ENCODE measurements at places on chromosomes 6 and 20.
A peak's percentile ranks its signal among the peaks of the same experiment; 100 is the strongest.

DNA sequence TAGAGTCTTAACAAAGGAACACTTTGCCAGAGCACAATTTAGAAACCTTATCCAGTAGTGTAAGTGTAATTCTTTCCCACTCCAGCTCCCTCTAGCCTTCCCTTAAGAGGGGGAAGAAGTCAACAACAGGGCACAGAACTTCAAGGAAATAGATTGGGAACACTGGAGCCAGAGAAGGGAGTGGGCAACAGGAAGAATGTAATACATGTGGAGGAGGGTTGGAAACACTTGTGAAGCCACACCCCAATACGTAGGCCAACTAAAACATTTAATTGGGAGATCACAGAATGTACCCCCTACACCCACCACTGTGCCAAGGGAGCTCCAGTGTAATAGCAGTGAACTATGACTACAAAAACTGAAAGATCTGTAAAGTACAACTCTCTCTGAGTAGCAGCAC, 735.7 kb upstream of the HS3ST5 start:
- no peak for DNase-seq
- no peak overlapping the region for H3K27ac ChIP-seq
- no peaks in the 10 kb centered on the region for H3K27me3 ChIP-seq
- no peak overlapping the region for H3K4me3 ChIP-seq
- H3K36me3 ChIP-seq: no peaks in the 10 kb centered on the region

- H3K4me1 ChIP-seq: no peaks in the 10 kb centered on the region
- H3K27me3 ChIP-seq: peaks cover 11% of the 10 kb centered on the region
- no peak for DNase-seq
- no peak overlapping the region for H3K4me3 ChIP-seq
Measured at GRCh38 chr6:70196531-70196930, 106.4 kb downstream of the COL9A1 start.

DNA sequence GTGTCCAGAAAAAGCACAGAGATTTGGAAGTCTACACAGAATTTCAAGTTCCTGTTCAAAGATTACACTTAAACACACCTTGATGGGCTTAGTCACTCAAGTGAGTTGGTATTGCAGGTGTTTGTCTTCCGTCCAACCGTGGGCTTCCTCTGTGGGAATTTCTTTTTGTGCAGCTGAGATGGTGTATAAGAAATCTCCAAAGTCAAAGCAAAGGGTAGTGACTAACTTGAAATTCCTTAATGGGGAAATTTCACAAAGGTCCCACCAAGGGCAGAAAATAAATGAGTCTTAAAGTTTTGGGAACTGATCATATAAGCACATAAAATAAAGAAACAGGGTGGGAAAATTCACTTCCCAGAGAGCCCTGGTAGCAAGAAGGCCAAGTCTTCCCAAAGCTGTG, 102.0 kb upstream of the TNFAIP3 start:
- no peak for DNase-seq
- H3K36me3 ChIP-seq: no peaks in the 10 kb centered on the region
- no peak overlapping the region for H3K27ac ChIP-seq
- peaks cover 23% of the 10 kb centered on the region for H3K4me1 ChIP-seq
- H3K4me3 ChIP-seq: no peak overlapping the region

DNA sequence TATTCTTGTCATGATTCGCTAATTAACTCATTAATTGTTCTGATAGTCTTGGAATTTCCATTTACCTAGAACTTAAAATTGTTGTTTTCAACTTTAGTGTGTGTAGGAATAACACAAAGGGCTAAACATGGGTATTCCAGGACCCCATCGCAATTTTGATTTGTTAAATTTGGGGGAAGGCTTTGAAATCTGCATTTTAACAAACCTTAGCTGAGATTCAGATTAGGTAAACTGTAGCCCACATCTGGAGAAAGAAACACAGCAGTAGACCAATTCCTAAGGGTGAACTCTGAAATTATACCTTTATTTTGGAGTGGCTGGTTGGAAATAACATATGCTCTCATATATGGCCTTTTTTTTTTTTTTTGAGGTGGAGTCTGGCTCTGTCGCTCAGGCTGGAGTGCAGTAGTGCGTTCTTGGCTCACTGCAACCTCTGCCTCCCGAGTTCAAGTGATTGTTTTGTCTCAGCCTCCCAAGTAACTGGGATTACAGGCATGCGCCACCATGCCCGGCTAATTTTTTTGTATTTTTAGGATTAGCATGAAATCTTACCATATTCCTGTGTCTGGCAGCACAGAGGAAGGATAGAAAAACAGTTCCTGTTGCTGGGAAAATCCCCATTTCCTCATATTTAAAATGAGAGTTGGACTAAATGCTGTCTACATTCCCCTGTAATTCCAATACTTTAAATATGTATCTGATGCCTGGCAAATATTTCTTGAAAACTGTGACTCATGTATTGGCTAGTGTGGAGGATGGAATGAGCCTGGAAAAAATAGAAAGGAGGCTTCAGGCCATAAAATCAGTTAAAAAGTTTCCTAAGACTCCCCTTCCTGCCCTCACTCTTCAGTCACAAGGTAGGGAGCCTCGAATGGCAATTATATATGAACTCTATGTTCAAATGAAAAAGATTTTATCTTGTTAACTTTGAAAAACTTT, 96.7 kb upstream of the FAM184A start:
- peaks cover 12% of the 10 kb centered on the region for H3K36me3 ChIP-seq
- no peak for DNase-seq
- no peaks in the 10 kb centered on the region for H3K27me3 ChIP-seq
- H3K27ac ChIP-seq: no peak overlapping the region

DNA sequence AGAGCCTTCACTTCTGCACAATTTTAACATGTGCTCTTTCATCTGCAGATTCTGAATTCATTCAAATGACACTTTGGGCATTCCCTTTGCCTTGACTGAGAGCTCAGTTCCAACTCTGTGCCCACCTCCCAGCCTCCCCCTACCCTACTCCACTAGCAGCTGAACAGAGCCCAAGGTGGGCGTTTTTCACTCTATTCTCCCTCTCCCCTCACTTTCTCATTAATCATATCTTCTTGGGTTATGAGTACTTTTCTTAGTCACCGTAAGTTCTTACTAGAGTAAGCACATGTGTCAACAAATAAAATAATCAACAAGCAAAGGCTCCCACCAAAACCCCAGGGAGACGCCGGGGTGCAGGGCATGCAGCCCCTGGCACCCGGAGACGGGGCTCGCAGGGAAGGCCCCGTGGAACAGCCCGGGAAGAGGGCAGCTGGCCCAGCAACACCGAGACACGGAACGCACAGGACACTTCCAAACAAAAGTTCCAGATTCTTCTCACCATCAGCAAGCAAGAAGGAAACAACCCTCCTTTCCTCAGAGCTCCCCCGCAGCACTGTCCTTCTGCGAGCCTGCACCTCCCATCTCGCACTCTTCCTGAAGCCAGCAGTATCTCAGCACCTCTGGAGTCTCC, 34.1 kb downstream of the TAF4 start:
- H3K4me1 ChIP-seq: peaks cover 46% of the 10 kb centered on the region
- no peaks in the 10 kb centered on the region for H3K36me3 ChIP-seq
- H3K4me3 ChIP-seq: no peak overlapping the region
- H3K27me3 ChIP-seq: no peaks in the 10 kb centered on the region
- H3K27ac ChIP-seq: peak overlapping the region; percentile 20

- H3K4me3 ChIP-seq: no peak overlapping the region
- no peak for DNase-seq
- no peaks in the 10 kb centered on the region for H3K4me1 ChIP-seq
- H3K36me3 ChIP-seq: no peaks in the 10 kb centered on the region
- no peak overlapping the region for H3K27ac ChIP-seq
Measured at GRCh38 chr20:19885939-19886660, 128.0 kb downstream of the RIN2 start.

DNA sequence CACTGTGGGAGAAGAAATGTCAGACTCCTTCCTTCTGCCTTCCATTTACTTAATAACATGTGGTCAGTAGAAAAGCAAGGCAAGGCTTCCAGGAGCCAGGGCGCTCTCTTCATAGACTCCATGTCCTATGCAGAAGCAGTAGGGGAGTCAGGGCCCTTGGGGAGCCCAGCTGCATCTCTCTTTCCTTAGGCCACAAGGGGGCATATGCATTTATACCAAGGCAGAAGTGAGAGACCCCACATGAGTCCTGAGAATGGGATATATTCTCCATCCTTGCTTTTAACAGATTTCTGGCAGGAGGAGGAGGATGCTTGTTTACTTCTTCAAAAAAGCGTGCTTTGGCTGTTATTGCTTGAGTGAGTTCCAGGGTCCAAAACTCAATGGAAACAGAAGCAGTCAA, 198.5 kb downstream of the HIVEP2 start:
- peaks cover 4% of the 10 kb centered on the region for H3K4me1 ChIP-seq
- H3K36me3 ChIP-seq: no peaks in the 10 kb centered on the region
- no peak overlapping the region for H3K27ac ChIP-seq
- peak; percentile 29 for DNase-seq
- no peak overlapping the region for H3K4me3 ChIP-seq
- no peaks in the 10 kb centered on the region for H3K27me3 ChIP-seq

- H3K4me3 ChIP-seq: no peak overlapping the region
- no peaks in the 10 kb centered on the region for H3K36me3 ChIP-seq
- H3K4me1 ChIP-seq: peaks cover 56% of the 10 kb centered on the region
Measured at GRCh38 chr6:154352898-154353585, 3.6 kb downstream of the IPCEF1 start.

- peaks cover 55% of the 10 kb centered on the region for H3K36me3 ChIP-seq
- no peak for DNase-seq
- H3K4me1 ChIP-seq: peaks cover 14% of the 10 kb centered on the region
Measured at GRCh38 chr20:13772529-13772928, 12.2 kb downstream of the ESF1 start.

DNA sequence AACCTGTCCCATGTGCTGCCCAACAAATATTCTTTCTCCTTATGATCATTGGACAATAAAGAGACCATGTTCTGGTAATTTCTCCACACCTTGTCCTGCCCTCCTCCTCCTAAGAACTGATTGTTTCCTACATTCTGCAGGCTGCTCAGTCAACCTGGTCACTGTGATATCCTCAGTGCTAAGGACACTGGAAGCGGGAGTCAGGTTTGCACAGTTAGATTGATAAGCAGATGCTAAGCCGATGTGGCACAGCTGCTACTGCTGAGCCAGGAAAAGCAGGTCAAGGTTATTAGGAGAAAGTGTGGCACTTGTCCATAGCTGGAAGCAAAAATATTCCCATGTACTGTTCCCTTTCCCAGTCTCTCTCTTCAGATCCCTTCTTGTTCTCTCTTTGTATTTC, 154.8 kb downstream of the TFAP2B start:
- no peak overlapping the region for H3K27ac ChIP-seq
- H3K4me1 ChIP-seq: no peaks in the 10 kb centered on the region
- H3K36me3 ChIP-seq: no peaks in the 10 kb centered on the region
- H3K27me3 ChIP-seq: no peaks in the 10 kb centered on the region
- no peak overlapping the region for H3K4me3 ChIP-seq

- no peak overlapping the region for H3K27ac ChIP-seq
- H3K36me3 ChIP-seq: peaks cover 36% of the 10 kb centered on the region
- H3K4me3 ChIP-seq: no peak overlapping the region
- H3K4me1 ChIP-seq: peaks cover 40% of the 10 kb centered on the region
- no peaks in the 10 kb centered on the region for H3K27me3 ChIP-seq
- no peak for DNase-seq
Measured at GRCh38 chr6:39217177-39217864, 12.0 kb downstream of the KCNK5 start.

DNA sequence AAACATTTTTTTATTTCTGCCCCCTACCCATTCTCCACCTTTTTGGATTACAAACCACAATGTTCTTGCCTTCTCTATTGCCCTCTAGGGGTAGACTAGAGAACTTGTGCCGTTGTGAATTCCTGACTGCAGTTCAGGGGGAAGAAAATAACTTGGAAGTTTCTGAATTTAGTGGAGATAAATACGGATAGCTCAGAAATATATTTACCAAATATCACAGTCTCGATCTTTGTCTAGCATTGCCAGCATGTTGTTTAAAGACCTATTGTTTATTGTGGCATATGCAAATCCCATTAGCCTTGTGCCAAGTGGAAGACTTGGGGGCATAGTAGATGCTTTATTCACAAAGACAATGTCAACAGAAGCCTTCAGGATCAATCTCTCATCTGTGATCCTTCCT, 154.1 kb upstream of the MMS22L start:
- no peak overlapping the region for H3K27ac ChIP-seq
- H3K36me3 ChIP-seq: no peaks in the 10 kb centered on the region
- no peaks in the 10 kb centered on the region for H3K4me1 ChIP-seq
- no peak for DNase-seq

- no peaks in the 10 kb centered on the region for H3K27me3 ChIP-seq
- no peak overlapping the region for H3K4me3 ChIP-seq
- H3K4me1 ChIP-seq: peaks cover 6% of the 10 kb centered on the region
- no peaks in the 10 kb centered on the region for H3K36me3 ChIP-seq
Measured at GRCh38 chr6:147063469-147064031, 140.7 kb upstream of the STXBP5 start.

DNA sequence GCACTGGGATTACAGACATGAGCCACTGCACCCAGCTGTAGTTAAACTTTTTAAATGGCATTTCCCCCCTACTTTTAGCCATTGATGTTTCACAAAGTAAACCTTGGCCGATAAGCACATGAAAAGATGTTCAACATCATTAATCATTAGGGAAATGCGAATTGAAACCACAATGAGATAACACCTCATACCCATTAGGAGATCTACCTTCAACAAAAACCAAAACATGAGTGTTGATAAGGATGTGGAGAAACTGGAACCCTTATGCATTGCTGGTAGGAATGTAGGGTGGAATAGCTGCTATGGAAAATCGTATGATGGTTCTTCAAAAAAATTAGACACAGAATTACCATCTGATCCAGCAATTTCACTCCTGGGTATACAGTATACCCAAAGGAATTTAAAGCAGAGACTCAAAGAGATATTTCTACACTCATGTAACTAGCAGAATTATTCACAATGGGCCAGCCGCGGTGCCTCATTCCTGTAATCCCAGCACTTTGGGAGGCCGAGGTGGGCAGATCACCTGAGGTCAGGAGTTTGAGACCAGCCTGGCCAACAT, 286.5 kb upstream of the JARID2 start:
- DNase-seq: no peak
- no peaks in the 10 kb centered on the region for H3K27me3 ChIP-seq
- H3K36me3 ChIP-seq: peaks cover 7% of the 10 kb centered on the region

DNA sequence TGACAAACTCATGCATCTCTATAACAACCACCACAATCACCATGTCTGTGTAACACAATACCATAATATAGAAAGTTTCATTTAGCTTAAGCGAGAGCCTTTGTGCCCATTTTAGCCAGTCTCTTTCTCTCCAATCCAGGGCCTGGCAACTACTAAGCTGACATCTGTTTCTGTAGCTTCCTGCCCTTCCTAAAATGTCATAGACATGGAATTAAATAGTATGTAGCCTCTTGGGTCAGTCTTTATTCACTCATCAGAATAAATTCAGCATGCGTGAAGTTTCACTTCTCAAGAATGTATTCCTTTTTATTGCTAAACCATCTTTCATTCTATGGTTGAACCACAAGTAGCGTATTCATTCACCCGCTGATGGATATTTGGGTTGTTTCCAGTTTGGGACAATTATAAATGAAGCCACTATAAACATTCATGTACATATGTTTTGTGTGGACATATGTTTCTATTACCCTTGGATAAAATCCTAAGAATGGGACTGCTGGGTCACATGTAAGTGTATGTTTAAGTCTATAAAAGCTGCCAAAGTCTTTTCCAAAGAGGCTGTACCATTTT, 1.7 kb upstream of the TREM2 start:
- peaks cover 4% of the 10 kb centered on the region for H3K27me3 ChIP-seq
- no peak overlapping the region for H3K27ac ChIP-seq
- H3K36me3 ChIP-seq: no peaks in the 10 kb centered on the region

- DNase-seq: no peak
- H3K36me3 ChIP-seq: no peaks in the 10 kb centered on the region
- H3K27ac ChIP-seq: no peak overlapping the region
- H3K4me3 ChIP-seq: no peak overlapping the region
- no peaks in the 10 kb centered on the region for H3K4me1 ChIP-seq
- no peaks in the 10 kb centered on the region for H3K27me3 ChIP-seq
Measured at GRCh38 chr20:25460566-25461280, 53.2 kb downstream of the GINS1 start.

GRCh38 chr6:43593938-43594337, 18.0 kb downstream of the POLH start:
- no peaks in the 10 kb centered on the region for H3K4me1 ChIP-seq
- H3K27me3 ChIP-seq: no peaks in the 10 kb centered on the region
